Esophagus muscularis mucosa (tissue), 4 donors: ENCODE measurements at places on chromosomes 16 and 17. TPM values are rescaled to one million over a fixed set of nuclear protein-coding genes. Genes with fewer than 3 reads are reported as not detected.

C17orf67 gene
- total RNA-seq: 4.3 TPM

ZNF200 gene
- total RNA-seq: 7.1 TPM

SLC35B1 gene
- 19.3 TPM for total RNA-seq

GRCh38 chr17:81298991-81299738, 4.1 kb upstream of the SLC38A10 start:
- no peak for DNase-seq

GRCh38 chr16:25187491-25187795, 29.3 kb upstream of the AQP8 start:
- no peak for DNase-seq

DNA sequence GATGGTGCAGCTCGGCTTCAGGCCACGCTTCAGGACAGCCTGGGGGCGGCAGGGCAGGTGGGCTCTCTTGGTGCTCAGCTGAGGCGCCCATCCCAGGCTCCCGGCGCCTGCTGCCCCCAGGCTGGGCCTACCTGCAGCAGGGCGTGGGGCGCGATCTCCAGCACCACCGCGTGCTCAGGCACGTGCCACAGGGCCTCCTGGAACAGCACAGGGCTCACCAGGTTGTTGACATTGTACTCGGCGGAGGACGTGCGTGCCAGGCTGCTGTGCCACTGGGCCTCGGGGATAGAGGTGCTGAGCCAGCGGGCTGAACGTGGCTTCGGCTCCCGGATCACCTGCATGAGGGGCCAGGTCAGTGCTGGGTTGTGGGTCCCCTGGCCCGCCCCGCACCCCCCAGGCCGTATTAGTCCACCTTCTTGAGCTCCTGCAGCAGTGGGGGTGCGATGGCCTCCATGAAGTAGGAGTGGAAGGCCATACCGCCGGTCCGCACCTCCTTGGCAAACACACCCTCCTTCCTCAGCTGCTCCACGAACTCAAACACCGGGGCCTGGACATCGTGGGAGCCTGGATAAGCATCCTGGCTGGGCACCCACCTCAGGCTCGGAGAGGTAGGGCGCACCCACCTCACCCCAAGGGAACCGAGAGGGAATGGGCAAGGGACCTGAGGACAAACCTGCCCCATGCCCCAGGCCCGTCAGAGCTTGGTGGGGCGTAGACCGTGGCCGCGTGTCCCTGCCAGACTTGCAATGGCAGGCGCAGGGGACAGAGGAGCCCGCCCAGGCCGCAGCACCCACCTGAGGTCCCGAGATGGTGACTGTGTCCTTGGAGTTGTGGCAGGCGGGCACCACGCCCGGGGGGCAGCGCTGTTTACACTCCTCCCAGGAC, 9.0 kb downstream of the FASN start:
- DNase-seq: no peak

DNA sequence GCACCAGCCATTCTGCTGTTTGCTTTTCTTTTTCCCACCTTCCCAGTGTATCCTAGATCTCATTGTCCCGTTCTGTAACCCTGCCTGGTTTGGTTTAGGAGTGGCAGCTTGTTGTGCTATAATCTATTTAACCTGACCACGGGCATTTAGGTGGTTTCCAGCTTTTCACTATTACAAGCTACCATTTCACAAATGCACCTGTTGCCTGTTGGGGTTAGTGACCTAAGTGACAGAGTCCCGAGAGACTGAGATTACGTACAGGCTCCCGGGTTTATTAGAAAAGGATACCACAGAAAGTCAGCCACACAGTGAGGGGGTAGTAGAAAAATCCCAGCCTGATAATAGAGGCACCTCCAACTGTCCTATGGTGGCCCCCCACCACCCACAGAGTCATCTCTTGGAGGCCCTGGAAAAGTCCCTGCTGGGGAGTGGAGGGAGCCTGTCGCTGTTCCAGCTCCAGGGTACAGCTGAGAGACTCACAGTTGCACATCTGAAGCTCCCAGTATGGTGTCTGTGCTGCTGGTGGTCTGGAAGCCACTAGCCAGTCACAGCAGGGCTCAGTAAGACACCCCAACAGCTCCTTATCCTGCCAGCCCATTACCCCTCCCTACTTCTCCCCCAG, 21.2 kb downstream of the CLEC16A start:
- no peak for DNase-seq

- DNase-seq: no peak
Observed at GRCh38 chr16:85563515-85564276, 49.4 kb upstream of the GSE1 start.

DNA sequence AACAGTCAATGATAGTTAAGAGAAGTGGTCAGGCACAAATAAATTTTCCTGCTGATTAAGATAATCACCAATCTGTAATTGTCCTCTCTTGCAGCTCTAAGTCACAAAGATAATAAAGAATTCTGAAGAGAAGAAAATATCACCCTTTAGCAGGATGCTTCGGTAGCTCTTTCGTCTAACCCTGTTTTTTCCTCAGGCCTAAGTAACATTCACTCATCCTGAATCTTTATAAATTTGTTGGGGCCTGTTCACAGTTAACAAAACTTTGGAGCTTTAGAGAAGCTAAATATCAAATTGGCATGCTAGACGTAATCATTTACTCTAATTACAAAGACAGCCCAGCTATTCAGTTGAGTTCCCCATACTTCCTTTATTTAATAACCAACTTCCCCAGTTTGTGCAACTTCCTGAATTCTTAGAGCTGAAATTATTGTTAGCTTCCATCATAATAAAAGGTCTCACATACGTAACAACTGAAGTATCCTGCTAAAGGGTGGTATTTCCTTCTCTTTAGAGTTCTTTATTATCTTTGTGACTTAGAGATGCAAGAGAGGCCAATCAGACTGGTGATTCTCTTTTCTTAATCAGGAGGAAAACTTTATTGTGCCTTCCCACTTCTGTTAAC, 118.6 kb downstream of the TANGO6 start:
- DNase-seq: no peak

GRCh38 chr17:76495663-76496400, 5.4 kb downstream of the RHBDF2 start:
- DNase-seq: no peak

- DNase-seq: no peak
Observed at GRCh38 chr17:35252651-35253050, 9.8 kb downstream of the SLFN5 start.

- DNase-seq: no peak
Observed at GRCh38 chr17:34156741-34157589, 98.1 kb upstream of the CCL2 start.

- DNase-seq: peak; percentile 75
Observed at GRCh38 chr16:8262299-8262698, 328.0 kb downstream of the TMEM114 start.

DNA sequence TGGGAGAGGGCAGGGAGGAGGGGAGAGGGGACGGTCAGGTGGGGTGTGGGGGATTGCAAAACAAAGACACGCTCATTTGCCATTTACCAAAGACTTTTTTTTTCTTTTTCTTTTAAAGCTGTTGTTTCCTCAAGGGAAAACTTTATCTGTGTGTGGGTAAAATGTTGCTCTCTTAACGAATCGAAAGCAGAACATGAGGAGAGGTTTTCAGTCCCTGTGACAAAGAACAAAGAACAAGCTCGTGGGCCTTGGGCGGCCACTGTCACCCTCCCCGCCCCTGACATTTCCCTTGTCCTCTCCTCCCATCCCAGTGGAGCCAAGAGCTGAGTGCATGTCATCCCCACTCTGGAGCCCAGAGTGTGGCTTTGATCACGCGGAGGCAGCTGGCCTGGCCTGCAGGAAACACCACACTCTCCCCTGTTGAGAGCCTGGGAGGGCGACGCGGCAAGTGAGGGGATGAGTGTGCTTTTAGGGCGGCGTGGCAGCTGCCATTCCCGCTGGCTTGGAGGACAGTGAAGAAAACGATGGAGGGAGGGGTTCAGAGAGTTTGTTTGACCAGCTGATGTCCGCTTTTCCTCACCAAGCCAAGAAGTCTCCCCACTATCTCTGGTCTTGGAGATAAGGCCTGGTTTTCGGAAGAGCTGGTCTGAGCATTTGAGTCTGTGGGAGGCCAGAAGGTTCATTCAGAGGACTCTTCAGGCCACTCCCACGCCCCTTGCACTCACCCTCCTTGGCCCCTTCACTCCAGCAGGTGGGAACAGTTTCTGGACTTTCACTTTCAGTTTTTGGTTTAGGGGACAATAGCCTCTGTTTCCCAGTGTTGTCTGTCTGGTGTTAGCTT, 11.4 kb downstream of the CCR7 start:
- DNase-seq: peak; percentile 91
